C1 segment of cervical spinal cord (tissue), 14 donors: ENCODE measurements at places on chromosomes 13 and 19.

DNA sequence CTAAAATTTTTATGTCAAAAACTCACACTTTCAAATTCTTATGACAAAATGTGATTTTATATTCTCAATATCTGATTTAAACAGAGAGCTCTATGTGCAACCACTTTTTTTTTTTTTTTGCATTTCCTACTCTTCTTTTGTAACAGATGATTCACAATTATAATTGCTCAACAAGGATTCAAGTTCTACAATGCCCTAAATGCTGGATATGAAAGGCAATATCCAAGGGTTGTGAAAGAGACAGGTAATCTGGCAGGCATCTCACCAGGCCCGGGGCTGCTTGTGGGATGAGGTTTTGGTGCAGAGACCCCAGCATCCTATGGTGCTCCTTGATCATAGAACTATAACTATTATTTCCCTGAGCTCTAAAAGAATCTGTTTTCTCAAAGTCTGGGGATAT lies 363.6 kb upstream of the NBEA start:
- DNase-seq = no peak

DNA sequence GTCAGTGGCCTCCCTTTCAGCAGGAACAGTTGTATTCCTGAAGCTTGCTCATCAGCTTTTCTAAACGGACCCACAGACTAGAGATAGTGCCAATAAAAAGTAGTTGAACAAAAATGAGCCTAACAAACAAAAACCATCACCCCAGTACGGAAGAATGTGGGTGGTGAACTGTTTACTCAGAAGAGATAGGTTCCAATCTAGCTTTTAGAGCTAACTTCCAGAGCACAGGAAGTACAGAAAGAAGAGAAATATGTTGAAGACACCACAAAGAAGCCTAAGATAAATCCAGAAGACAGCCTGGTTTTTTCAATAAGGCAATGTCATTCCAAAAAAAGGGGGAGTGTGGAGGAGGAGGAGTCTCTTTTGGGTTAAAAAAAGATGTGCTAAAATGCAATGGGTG lies 2.8 kb upstream of the LMO7 start:
- DNase-seq = no peak

GRCh38 chr19:10431943-10432735 lies 11.8 kb downstream of the PDE4A start:
- DNase-seq = peak; percentile 37

- no peak for DNase-seq
Observed at GRCh38 chr13:111385183-111385857, 64.9 kb downstream of the TEX29 start.

GRCh38 chr19:18435178-18435841 lies 2.6 kb downstream of the ISYNA1 start:
- no peak for DNase-seq

GRCh38 chr13:91620670-91621141 lies 222.3 kb downstream of the GPC5 start:
- no peak for DNase-seq

GRCh38 chr19:49795615-49796014 lies 17.5 kb downstream of the FUZ start:
- DNase-seq = no peak

DNA sequence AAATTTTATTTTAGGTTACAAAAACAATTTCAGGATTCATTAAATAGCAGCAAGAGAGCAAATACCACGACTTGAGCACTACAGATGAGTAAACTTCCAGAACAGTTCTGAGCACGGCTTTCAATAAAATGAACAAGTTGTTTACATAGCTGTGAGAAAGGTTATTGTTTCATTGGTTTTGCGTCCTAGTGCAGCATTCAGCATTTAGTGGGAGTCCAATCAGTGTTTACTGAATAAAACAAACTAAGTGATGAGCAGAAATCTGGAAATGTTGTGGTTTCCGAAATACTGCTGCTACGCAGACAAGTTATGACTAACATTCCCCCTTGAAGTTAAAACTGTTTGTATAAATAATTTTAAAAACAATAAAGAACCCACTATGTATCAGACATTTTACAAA lies 251.5 kb upstream of the STARD13 start:
- DNase-seq = no peak

DNA sequence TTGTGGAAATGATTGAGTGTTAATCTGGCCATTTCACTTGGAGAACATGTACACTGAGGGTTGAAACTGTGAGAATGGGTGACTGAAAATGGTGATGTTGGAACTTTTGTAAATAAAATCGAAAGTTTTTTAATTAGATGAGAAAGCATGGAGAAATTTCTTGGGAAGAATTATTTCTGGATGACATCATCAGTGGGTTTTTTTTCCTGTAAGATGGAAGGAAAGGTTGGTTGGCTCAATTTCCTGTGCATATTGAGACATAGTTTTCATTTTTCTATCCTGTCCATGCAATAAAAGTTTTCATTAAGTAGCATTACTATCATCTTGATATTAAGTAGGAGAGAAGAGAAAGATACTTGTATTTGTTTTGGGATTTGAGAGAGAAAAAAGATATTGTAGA lies 120.6 kb upstream of the HTR2A start:
- DNase-seq = no peak

GRCh38 chr13:101307181-101307701 lies 109.1 kb downstream of the NALCN start:
- no peak for DNase-seq

DNA sequence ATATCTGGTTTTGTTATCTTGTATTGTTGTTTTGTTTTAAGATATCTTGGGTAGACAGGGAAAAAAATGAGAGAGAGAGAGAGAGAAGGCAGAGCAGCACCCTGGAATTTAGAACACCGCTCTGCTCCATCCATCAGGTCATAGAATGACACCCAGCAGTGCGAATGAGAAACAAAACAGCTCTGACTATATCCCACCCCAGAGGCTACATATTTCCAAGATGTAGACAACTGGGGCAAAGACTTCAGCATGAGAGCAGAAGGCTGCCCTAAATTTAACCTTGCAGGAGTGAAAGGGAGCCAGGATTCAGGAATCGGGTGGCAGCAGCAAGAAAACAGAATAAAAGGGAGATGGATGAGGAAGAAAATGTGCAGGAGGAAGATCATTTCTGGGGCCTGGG lies 46.5 kb downstream of the TNFSF13B start:
- DNase-seq = no peak

DNA sequence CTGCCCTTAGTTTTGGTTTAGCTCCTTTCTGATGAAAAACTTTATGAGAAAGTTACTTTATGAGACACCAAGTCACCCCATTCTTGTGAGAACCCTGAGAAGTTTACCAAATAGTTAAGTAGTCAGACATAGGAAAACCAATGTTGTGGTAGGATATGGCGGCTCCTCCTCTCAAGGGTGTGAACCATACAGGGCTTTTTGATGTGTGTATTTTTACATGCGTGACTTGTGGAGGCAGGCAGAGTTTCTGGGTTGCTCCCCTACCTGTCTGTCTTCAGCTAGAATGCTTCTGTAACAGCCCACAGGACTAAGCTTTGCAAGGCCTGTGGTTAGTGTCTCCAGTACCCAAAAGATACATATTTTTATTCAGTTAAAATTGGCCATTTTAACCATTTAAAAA lies 18.3 kb downstream of the UBAC2 start:
- no peak for DNase-seq

- DNase-seq = no peak
Observed at GRCh38 chr13:50401721-50402465, 386.6 kb downstream of the KCNRG start.

DNA sequence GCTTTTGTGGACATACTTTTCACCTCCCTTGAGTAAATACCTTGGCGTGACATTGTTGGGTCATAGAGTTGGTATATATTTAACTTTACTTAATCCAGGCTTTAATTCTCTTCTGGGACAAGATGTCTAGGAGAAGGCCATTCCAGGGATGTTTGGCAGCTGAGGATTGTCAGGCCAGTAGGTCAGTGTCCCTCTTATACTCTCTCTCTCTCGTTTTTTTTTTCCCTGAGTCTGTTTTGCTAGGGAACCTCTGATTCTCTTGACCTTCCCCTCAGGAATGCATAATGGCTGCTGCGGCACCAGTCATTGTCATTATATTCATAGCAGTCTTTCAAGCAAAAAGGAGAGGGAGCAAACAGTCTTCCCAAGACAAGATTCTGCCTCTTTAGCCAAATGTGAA lies 48.8 kb downstream of the BICRA start:
- no peak for DNase-seq

DNA sequence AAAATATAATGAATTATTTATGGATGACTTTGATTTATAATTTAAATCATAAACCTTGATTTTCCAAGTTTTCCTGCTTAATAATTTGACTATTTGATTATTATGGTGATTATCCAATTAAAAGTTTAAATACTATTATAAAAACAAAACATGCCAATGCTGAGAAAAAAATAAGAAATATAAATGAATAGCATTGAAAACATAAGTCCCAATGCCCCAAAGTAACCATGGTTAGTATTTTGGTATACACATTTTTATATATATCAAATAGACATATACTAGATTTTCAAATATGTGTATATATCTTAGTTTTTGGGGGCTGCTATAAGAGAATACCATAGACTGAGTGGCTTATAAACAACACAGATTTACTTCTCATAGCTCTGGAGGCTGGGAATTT lies 108.3 kb downstream of the GPC5 start:
- DNase-seq = no peak

- DNase-seq = no peak
Observed at GRCh38 chr19:40640744-40641143, 39.6 kb downstream of the LTBP4 start.

DNA sequence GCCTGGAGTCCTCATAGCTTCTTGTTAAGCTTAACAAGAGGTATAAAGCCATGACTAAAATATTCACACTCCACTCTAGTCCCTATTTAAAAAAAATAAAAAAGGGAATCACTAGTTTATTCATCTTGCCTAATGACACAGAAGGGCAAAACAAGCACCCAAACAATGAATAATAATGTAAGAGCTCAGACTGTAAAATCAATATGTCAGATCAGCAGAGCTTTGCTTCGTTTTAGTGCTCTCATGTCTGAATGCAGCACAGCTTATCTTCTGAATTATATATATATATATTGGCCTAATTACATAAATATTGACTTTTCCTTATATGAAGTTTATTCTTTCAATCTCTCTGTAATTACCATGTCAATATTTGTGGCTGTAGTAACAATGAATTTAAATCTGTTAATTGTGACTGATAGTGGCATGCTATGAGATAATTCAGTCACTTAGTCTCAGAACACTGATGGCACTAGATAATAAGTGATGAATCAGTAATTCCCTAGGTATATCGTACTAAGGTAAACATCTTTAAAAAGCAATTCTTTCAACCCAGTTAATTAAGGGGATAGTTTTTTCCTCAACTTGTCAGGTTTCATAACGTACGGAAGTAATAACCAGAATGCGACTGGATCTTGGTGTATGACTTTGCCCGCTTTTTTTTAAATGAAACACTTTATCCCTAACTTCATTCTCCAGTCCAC lies 361.9 kb upstream of the GPC6 start:
- no peak for DNase-seq

DNA sequence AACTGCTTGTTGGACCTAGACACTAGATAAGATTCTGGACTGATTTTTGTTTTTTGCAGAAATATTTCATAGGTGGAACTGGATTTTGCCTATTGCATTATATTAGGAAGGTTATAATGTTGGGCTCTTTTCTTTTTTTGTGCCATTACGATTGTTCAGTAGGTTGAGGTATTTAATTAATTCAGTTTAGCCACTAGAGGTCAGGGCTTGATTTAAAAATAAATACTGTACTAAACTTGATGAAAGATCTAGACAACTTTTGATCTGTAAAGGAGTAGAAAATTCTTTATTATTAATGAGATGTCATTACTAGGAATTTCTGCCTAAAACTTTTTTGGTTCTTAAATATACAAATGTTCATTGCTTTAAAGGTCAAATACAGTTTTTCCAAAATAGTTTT lies 15.2 kb upstream of the SUPT20H start:
- DNase-seq = no peak

GRCh38 chr13:88000787-88001186 lies 329.6 kb downstream of the SLITRK5 start:
- DNase-seq = no peak

DNA sequence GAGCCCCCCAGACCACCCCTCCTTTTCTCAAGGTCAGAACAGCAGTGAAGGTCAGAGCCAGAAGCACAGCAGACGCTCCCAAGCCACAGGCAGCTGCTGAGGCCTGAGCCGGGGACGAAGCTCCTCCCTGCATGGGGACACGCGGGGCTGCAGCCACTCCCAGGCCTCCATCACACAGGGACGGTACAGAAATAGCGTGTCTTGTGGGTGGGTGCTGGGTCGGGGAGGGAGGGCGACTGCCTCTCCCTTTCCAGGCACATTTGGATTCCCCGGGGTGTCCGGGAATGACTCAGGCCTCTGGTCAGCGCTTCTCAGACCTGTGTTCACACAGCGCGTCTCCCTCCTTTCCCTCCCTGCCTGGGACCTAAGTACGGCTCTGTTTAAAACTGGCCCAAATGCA lies 33.2 kb downstream of the RASA3 start:
- DNase-seq = no peak

GRCh38 chr13:40992678-40993518 lies 26.2 kb downstream of the ELF1 start:
- DNase-seq = no peak

- DNase-seq = no peak
Observed at GRCh38 chr19:8489561-8490394, 12.7 kb downstream of the PRAM1 start.

- no peak for DNase-seq
Observed at GRCh38 chr19:41619018-41619556, 7.8 kb downstream of the CEACAM4 start.

DNA sequence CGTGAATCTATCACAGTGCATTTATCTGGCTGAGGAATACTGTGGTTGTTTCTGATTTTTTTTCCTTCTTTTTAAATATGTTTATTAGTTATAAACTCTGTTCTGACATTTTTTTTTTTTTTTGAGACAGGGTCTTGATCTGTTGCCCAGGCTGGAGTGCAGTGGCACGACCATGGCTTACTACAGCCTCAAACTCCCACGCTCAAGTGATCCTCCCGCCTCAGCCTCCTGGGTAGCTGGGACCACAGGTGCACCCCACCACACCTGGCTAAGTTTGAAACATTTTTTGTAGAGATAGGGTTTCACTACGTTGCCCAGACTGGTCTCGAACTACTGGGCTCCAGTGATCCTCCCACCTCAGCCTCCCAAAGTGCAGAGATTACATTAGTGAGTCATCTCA lies 6.6 kb upstream of the NUMBL start:
- no peak for DNase-seq

GRCh38 chr19:2235381-2236063 lies 607 bp downstream of the PLEKHJ1 start:
- peak; percentile 31 for DNase-seq

DNA sequence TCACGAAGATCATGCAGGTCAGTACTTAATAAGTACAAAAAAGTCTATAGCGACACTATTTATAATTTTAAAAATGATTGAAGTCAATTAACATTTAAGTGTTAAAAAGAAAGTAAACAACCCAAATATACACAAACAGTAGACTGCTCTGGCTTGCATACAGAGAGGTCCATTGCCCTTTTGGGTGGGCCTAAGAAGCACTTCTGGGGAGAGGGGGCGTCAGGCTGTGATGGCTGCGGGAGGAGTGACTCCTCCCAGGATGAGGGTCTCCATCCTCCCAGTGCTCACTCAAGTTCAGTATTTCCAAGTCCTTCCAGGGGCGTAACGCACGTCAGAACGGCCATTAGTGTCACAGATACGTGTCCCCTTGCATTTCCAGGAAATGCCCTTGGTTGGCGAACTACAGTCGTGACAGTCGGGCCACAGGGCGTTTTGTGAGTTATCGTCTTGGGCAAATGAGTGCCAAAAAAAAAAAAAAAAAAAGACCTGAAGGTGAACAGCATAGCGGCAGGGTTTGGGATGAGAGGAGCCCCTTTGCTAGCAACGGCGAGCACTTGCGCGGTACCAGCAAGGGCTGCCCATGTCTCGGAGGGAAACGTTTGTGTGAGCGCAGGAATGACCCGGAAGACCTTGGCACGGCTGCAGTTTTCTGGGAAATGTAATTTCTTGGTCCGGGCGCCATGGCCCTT lies at the start of gene SCGB2B2:
SCGB2B2 (minus strand) TSS at position 463 of the 689 bp plus-strand sequence. CDS start 82,596 bp downstream, outside the sequence.
- no peak for DNase-seq
